ENCODE measurements at places on chromosomes 12 and 14.

- no peak for DNase-seq
These were observed 67.8 kb upstream of the NAP1L1 start for GRCh38 chr12:76152181-76152807.

DNA sequence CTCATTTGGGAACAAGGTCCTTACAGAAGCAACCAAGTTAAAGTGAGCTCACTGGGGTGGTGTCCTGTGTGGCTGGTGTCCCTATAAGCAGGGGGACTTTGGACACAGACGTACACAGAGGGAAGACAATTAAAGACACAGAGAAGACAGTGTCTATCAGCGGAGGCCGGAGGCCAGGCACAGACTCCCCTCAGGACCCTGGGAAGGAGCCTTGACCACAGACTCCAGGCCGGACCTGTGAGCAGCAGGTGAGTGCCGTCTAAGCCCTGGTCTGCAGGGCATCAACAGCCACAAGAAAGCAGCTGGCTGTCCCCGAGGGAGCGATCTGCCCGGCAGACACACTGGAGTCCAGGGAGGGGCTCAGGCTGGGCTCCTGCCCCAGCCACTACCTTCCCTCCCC, 219.1 kb upstream of the C14orf180 start:
- DNase-seq = no peak

DNA sequence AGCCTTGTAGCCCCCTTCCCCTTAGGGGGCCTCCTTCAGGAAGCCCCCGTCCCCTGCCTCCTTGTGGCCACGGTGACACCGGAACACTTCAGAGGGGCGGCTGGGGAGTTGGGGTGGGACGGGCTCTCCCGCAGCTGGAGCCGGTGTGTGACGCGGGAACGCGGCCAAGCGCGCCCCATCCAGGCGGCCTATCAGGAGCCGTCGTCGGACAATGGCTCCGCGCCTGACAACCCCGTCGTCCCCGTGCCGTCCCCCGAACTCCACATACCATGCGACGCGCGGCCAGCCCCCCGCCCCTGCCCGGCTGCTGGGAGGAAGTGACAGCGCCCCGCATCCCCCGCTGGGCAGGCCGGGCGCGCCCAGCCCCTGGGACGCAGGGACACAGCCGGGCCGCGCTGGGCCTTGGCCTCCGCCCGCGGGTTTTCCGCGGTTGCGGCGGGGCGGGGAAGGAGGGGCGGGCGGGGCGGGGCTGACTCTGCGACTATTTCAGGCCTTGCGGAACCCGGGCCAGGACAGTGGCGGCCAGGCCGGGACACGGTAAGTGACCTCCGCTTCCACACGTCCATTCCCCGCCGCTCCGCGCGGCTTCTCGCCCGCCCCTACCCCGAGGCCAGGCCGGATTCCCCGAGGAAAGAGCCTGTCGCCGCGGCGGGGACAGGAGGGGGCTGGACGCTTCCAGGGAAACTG, at the start of gene TNFAIP2:
TNFAIP2 (plus strand) TSS at position 515 of the 687 bp plus-strand sequence. CDS start 2,997 bp downstream, outside the sequence.
- DNase-seq = no peak

GRCh38 chr14:91509878-91510170, 286 bp downstream of the PPP4R3A start:
- no peak for DNase-seq

GRCh38 chr14:31270196-31270772, 62.7 kb upstream of the HECTD1 start:
- no peak for DNase-seq

GRCh38 chr12:119044094-119044493, 62.8 kb downstream of the SRRM4 start:
- DNase-seq = no peak
